ENCODE measurements at places on chromosomes 1 and 21.

DNA sequence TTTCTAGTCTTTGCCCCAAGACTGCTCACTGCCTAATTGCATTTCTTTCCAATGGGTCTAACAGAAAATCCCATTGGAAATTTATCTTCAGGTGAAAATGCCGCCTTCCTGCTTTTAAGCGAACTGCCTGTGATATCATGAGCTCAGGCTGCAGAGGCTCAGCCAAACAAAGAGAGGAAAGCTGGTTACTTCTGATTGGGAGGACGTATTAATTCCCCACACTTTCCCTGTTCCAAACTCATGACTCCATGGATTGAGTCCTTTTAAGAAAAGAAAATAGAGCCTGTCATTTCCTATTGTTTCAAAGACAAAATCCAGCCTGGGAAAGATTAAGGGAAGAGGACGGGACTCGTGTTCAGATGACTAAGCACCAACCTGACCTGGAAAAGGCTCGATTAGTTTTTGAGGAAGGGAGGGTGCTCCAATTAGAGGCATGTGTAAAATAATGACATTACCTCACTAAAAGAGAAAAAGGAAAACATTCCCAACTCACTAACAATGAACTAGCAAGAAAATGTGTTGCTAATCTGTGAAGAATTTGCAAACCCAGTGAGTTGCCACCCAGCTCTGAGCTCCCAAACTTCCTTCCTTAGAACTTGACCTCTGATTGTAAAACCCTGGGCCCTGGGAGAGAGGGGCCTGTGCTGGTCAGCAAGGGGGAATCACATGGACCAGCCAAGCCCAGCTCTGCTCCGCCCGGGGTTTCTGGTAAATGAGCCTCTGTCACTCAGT is 61.2 kb downstream of the TCP10L start:
- DNase-seq, result no peak

- DNase-seq, result no peak
Measured at GRCh38 chr1:18343581-18343980, 137.1 kb upstream of the KLHDC7A start.

DNA sequence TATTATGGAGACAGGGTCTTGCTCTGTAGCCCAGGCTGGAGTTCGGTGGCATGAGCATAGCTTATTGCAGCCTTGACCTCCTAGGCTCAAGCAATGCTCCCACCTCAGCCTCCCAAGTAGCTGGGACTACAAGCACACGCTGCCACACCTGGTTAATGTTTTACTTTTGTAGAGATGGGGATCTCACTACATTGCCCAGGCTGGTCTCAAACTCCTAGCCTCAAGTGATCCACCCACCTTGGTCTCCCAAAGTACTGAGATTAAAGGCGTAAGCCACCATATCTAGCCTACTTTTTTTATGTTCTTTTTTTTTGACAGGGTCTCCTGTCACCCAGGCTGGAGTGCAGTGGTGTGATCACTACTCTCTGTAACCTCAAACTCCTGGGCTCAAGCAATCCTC is 5.9 kb upstream of the BCL2L15 start:
- no peak for DNase-seq

GRCh38 chr1:100037927-100038659 is 68.3 kb downstream of the SLC35A3 start:
- peak; percentile 90 for DNase-seq

GRCh38 chr1:37434292-37435225 is 39.8 kb upstream of the ZC3H12A start:
- DNase-seq, result peak; percentile 73

DNA sequence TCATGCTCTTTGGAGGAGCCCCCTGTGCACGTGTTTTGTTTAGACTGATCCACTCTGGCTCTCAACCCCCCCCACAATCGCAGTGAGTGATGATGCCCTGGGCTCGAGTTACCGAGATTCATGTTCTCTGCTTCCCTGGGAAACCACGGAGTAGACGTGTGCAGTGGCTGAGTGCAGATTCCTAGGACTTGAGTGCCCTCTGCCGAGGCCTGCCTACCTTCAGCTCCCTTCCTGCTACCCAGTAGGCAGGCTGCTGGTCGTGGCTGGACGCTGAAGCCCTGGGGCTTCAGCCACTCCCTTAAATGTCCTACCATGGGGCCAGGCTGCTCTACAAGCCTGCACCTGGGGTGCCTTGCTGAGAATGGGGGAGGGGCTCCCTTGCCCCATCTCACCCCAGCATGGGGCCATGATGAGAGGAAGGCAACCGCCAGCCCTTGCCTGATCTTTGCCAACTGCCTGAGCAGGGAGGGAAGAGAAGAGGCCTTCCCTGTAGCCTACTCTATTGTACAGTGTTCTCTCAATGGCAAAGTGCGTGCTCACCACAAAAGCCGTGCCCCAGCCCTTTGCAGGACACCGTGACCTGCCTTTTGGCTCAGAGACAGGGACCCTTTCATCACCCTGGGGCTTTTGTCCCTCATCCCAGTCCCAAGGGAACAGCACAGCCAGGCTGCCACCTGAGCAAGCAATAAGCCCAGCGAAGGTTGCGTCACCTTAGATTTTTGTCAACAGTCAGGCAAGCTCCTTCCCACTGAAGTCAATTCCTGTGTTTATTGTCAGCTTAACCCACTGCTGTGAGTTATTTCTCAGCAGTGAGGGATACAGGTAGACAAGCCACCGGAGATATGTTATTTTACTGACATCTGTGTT is 4.1 kb upstream of the GRIK3 start:
- DNase-seq, result no peak

DNA sequence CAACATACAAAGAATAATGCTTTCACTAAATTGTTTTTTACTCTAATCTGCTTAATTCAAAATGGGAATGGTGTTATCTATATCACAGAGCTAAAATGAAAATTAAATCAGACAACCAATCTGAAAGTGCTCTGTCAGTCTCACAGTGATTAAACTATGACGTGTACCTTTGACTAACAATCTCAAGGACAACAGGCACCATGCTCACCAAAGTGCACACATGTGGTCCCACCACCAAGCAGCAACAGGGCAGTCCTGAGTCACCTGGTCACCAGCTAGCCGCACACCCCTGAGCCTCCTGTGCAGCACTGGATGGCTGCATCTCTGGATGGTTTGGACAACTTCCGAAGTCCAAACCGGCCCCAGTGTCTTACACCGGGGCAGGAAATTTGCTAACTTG is 54.5 kb upstream of the NADK start:
- DNase-seq, result no peak

- DNase-seq, result no peak
Measured at GRCh38 chr21:45611939-45612664, 31.4 kb upstream of the PCBP3 start.

DNA sequence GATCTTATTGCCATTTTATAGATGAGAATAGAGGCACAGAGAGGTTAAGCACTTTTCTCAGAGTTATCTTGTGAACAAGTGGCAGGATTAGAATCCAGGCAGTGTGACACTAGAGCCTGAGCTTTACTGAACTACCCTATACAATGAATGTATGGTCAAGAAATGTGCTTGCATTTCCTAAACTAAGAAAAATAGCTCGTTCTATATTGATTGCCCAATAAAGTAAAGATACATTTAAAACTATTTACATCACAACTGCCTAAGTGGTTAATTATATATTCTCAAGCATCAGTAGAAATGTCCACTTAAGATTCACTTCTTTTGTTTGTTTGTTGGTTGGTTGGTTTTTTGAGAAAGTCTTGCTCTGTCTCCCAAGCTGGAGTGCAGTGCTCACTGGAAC is 91.6 kb downstream of the ZFYVE9 start:
- DNase-seq, result no peak

- peak; percentile 69 for DNase-seq
Measured at GRCh38 chr1:184843732-184844495, 89.3 kb upstream of the EDEM3 start.

DNA sequence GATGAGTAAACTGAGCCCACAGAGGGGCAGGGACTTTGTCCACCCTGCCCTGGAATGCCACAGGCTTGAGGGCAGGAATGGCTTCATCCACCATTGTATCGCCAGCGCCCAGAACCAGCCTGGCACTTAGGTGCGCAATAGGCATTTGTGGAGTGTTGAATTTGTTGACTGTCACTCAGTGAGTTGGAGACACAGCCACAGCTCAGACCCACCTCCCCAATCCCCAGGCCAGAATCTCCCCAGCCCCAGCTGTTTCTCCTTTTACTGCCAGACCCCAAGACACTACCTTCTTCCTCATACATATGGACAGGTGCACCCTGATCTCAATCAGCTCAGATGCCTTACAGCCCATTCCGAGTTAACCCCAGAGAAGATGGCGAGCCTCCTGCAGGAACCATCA is 674.5 kb downstream of the MATN1 start:
- DNase-seq, result no peak

- DNase-seq, result no peak
Measured at GRCh38 chr1:22875241-22875640, 97.4 kb downstream of the LACTBL1 start.

DNA sequence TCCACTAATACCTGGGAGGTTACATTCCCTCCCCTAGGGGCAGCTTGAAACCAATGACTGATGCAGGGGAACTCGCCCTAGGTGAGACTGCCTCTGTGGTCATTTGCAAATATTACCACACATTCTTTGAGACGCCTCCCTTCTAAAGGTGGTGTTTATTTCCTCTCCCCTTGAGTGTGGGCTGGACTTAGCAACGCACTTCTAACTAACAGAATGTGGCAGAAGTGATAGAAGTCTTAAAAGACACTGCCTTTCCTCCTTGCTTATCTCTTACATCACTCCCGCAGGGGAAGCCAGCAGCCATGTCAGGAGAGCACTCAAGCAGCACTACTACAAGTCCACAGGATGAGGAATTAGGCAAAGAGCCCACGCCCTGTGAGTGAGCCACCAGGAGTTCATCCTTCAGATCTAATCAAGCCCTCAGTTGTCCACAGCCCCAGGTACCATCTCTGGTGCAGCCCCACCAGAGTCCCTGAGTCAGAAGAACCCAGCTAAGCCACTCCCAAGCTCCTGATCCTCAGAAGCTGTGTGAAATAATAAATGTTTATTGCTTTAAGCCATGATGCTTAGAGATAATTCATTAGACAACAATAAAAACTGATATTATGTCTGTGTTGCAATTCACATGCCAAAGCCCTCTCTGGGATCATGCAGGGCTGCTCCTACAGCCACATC is 14.8 kb upstream of the MATN1 start:
- no peak for DNase-seq

DNA sequence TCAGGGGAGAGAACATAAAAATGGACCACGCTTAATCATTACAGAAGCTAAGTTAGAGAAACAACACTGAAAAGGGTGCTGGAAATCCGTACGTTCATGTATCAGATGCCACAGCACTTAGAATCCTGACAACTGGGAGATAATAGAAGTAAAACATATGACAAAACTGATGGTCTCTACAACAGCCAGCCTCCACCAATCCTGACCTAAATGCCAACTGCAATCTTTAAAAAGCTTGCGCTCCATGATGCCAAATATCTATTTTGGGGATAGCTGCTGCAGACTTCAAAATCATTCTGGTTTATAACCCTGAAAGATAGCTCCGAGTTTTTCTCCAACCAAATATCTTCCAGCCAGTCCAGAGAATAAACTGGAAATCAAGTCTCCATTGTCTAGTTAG is 178.3 kb downstream of the RERE start:
- DNase-seq, result no peak

DNA sequence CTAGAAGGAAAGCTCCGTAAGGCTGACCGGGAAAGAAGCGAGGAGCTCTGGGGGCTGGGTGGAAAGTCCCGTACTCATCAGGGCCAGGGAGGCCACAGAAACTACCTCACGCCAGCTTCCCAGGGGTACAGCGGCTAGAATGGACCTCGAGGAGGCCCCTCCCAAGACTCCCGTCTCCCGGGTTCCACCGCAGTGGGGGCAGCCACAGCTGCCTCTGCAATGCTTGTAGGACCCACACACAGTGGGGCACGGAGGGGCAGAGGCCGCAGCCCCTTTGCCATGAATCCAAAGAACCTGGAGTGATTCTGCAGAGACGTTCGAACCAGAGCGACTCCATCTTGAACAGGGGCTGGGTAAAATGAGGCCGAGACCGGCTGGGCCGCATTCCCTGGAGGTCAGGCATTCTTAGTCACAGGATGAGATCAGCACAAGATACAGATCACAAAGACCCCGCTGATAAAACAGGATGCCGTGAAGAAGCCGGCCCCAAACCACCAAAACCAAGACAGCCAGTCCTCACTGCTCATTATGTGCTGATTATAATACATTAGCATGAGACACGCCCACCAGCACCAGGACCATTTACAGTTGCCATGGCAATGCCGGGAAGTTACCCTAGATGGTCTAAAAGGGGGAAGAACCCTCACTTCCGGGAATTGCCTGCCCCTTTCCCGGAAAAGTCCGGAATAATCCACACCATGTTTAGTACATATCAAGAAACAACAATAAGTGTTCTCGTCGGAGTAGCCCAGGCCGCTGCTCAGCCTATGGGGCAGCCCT is 1.6 kb upstream of the ANKRD65 start:
- no peak for DNase-seq

DNA sequence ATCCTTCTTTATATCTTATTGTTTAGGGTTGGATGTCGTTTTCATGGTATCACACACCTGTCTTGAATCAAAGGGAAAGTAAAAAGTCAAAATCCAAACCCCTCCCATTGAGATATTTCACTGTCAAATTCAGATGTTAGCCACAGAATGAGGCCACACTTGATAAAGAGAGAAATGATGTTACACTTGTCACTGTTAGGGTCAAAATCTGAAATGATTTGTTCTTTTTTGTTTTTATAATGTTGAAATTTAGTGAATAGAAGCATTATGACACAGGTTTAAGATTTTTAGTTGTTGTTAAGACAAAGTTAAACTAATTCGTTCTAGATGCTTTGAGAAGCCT is 13.1 kb downstream of the NFIA start:
- DNase-seq, result no peak

- DNase-seq, result no peak
Measured at GRCh38 chr1:206495493-206496046, 11.8 kb upstream of the RASSF5 start.

- no peak for DNase-seq
Measured at GRCh38 chr1:152824964-152825363, 2.3 kb upstream of the LCE1A start.

DNA sequence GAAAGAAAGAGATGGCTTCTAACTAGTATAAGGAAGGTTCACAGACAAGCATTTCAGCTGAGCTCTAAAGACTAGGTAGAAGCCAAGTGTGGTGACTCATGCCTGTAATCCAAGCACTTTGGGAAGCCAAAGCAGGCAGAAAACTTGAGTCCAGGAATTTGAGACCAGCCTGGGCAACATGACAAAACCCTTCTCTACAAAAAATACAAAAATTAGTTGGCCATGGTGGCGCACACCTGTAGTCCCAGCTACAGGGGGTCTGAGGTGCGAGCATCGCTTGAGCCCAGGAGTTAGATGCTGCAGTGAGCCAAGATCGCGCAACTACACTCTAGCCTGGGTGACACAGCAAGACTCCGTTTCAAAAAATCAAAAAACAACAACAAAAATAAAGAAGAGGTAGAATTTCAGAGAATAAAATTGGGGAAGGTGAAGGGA is 27.8 kb downstream of the FBXO42 start:
- no peak for DNase-seq
